Uterine smooth muscle cell (primary cell): ENCODE measurements at places on chromosomes 4 and X. TPM values are rescaled to one million over a fixed set of nuclear protein-coding genes. Genes with fewer than 3 reads are reported as not detected.

RAP2C gene
- total RNA-seq, result 27.2 and 28.8 TPM in 2 replicates

MAGEB6B gene
- 0.12 TPM in 1 of 2 replicates, not detected in the other for total RNA-seq

TMEM47 gene
- 43.2 and 80.1 TPM in 2 replicates for total RNA-seq

AGTR2 gene
- not detected in 2 replicates for total RNA-seq

PAGE4 gene
- not detected in 2 replicates for total RNA-seq

RAB9A gene
- 41.0 and 45.3 TPM in 2 replicates for total RNA-seq

ADH1B gene
- 0.25 and 0.33 TPM in 2 replicates for total RNA-seq

ASB12 gene
- total RNA-seq, result not detected in 2 replicates

RTL9 gene
- total RNA-seq, result 0.11 and 0.37 TPM in 2 replicates

MYOZ2 gene
- under 0.01 and 0.12 TPM in 2 replicates for total RNA-seq

CSAG1 gene
- not detected in 2 replicates for total RNA-seq

ABLIM2 gene
- total RNA-seq, result 0.25 TPM in 1 of 2 replicates, not detected in the other

ART3 gene
- not detected in 2 replicates for total RNA-seq

SHOX gene
- not detected in 2 replicates for total RNA-seq

BEND4 gene
- total RNA-seq, result under 0.01 and 0.12 TPM in 2 replicates

ATP2B3 gene
- total RNA-seq, result under 0.01 TPM in 1 of 2 replicates, not detected in the other

ZMAT1 gene
- 0.50 and 0.66 TPM in 2 replicates for total RNA-seq

ERCC6L gene
- total RNA-seq, result 2.6 and 12.4 TPM in 2 replicates

TMPRSS11F gene
- not detected in 2 replicates for total RNA-seq

NPY2R gene
- total RNA-seq, result not detected in 2 replicates

KLHL2 gene
- 23.4 and 28.4 TPM in 2 replicates for total RNA-seq

EGF gene
- 1.3 and 1.9 TPM in 2 replicates for total RNA-seq

PRDM8 gene
- 7.4 and 10.1 TPM in 2 replicates for total RNA-seq

MAGEB1 gene
- not detected in 2 replicates for total RNA-seq

VEGFD gene
- 0.25 TPM in 1 of 2 replicates, not detected in the other for total RNA-seq

CXorf49 gene
- not detected in 2 replicates for total RNA-seq

ATOH1 gene
- not detected in 2 replicates for total RNA-seq

OTUD6A gene
- total RNA-seq, result under 0.01 TPM in 1 of 2 replicates, not detected in the other

MAGEC3 gene
- total RNA-seq, result not detected in 2 replicates

CXCL1 gene
- total RNA-seq, result 2.9 and 3.9 TPM in 2 replicates

IL3RA gene
- total RNA-seq, result 0.12 TPM in 1 of 2 replicates, not detected in the other

SASH3 gene
- total RNA-seq, result not detected in 2 replicates

CLDN34 gene
- total RNA-seq, result not detected in 2 replicates

AMBN gene
- not detected in 2 replicates for total RNA-seq

SSX2 gene
- not detected in 2 replicates for total RNA-seq

KCNE5 gene
- 0.12 and 0.33 TPM in 2 replicates for total RNA-seq

SORCS2 gene
- total RNA-seq, result 0.44 and 1.5 TPM in 2 replicates

DGKK gene
- total RNA-seq, result not detected in 2 replicates

CT45A2 gene
- not detected in 2 replicates for total RNA-seq

H2BW2 gene
- not detected in 2 replicates for total RNA-seq

XAGE1A gene
- total RNA-seq, result not detected in 2 replicates
